ENCODE measurements at places on chromosomes 11 and 22.

GRCh38 chr11:72231396-72232259 is 7.1 kb downstream of the INPPL1 start:
- no peak for DNase-seq

- DNase-seq, result no peak
Measured at GRCh38 chr11:97525273-97525672, 1135.5 kb downstream of the JRKL start.

- DNase-seq, result no peak
Measured at GRCh38 chr11:44987506-44987905, 36.8 kb upstream of the TP53I11 start.

GRCh38 chr11:86383041-86383955 is 8.6 kb downstream of the CCDC81 start:
- DNase-seq, result no peak

- DNase-seq, result no peak
Measured at GRCh38 chr11:57321388-57322255, 3.1 kb downstream of the TNKS1BP1 start.

- no peak for DNase-seq
Measured at GRCh38 chr11:34671946-34672345, 51.1 kb downstream of the EHF start.

DNA sequence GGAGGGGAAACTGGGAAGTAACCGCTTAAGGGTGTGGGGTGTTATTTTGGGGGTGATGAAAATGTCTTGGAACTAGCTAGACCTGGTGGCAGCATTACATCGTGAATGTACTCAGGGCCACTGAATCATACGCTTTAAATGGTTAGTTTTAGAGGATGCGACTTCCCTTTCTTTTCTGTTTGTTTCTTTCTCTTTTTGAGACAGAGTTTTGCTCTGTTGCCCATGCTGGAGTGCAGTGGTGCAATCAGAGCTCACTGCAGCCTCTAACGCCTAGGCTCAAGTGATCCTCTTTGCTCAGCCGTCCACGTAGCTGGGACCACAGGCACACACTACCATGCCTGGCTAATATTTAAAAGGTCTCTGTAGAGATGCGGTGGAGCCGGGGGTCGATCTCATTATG is 5.6 kb upstream of the MIAT start:
- DNase-seq, result no peak

- DNase-seq, result no peak
Measured at GRCh38 chr11:75733431-75734107, 15.9 kb downstream of the MOGAT2 start.

DNA sequence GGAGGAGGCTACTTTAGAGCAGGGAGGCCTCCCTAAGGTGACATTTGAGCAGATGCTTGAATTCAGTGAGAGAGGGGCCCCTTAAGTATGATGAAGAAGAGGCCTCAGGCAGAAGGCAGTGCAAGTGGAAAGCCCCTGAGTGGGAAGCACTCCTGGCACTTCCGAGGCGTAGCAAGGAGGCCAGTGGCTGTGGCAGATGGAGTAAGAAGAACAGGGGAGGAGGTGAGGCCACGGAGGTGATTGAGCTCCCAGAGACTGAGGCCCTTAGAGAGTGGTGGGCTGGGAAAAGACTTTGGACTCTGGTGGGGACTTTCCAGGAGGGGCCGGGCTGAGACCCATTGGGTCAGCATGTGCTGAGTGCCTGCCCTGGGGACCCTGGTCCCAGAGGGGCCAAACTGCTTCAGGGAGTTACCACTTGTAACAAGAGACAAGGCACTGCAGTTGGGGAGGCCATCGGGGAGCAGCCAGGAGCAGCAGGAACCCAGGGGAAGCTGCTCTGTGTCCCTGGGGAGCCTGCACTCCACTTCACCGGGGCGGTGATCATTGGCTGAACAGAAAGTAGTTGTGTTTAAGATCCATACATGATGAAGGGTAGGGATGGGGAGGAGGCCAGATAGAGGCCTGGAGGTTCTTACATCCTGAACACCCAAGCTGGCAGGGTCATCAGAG is 2.5 kb upstream of the CENPM start:
- DNase-seq, result no peak

DNA sequence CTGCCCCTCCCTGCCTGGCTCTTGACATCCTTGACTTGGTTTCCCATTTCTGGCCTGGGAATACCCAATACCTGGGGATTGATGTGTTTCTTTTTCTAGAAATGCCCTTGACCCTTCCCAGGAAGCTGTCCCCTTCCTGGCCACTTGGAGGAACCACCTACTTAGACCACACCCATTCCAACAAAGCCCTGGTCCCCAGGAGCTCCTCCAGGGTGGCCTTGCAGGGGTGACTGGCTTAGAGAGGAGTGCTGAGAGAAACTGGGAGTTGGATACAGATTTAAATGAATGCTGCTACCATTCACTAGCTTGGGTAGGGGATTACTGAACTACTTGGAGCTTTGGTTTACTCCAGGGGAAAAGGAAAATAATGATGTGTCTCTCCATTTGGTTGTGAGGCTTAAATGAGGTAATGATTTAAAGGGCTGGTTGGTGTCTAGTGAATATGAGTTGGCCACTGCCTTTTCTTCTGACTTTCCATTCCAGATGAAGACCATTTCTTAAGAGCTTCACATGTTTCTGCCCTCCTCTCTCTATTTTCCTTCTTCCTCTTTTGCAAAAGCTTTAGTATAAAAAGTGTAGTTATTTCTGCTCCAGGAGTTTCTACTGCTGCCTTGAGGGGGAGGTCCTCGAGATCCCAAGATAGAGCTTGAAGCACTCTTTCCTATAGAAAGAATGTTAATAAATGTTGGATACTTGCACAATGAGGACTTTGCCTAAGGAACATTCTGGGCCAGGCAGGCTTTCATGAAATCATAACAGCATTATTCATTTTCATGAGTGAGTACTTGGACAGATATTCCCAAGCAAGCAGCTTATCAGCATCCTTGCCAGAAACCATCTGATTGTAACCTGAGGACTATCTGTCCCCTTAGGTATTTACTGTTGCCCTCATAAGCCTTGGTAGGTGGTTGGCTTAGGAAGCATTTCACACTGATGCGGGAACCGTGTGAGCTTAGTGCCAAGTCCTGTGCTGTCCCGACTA is 22.4 kb downstream of the PANX1 start:
- DNase-seq, result no peak

GRCh38 chr11:101407324-101407723 is 176.5 kb downstream of the TRPC6 start:
- no peak for DNase-seq

DNA sequence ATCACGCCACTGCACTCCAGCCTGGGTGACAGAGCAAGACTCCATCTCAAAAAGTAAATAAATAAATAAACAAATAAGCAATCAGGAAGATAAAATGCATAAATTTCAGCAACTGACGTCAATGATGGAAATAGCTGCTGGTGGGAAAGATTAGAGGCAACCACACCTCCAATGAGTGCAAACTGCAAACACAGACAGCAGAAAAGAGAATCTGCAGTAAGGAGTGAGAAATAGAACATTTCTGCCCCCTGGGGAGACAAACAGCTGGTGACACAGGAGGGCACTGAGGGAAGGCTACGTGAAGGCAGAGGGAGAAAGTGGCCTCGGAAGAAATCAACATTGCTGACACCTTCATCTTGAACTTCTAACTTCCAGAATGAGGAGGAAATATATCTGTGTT is 6.5 kb downstream of the PI4KA start:
- no peak for DNase-seq

GRCh38 chr22:40018051-40018450 is 23.3 kb downstream of the FAM83F start:
- no peak for DNase-seq

DNA sequence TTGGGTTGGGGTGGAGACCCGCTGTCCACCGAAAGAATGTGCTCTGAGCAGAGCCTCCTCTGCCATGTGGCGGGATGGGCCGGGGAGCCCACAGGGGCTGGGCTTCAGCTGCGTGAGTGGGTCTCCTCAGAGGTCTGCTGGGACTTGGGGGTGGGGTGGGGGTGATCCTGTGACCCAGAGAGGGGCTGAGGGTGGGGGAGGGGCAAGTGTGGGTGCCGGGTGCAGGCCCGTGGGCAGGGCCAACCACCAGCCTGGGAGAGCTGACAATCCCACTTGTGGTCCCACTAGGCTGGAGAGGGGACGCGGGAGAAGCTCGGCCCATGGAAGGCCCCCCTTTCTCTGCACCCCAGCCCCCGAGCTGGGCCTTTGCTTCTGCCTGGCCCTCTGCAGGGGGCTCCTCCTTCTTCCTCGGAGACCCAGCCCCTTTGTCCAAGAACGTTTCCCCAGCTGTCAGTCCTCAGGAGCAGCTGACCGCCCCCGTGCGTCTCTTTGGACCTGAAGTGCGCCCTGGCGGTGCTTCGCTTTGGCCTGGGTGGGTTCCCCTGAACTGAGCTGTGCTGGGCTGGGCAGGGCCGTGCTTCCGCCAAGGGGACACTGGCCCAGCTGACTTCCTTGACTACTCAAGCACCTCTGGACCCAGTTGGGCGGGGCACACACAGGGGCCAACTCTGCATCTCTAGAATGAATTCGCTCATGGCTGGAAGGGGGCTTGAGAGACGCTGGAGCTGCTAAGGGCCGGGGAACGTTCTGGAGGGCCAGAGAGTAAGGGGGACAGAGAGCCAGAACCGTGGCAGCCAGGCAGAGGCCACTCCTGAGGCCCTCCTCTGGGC is 30.2 kb downstream of the OSBPL5 start:
- DNase-seq, result no peak

- no peak for DNase-seq
Measured at GRCh38 chr11:110362971-110363509, 66.6 kb upstream of the RDX start.

DNA sequence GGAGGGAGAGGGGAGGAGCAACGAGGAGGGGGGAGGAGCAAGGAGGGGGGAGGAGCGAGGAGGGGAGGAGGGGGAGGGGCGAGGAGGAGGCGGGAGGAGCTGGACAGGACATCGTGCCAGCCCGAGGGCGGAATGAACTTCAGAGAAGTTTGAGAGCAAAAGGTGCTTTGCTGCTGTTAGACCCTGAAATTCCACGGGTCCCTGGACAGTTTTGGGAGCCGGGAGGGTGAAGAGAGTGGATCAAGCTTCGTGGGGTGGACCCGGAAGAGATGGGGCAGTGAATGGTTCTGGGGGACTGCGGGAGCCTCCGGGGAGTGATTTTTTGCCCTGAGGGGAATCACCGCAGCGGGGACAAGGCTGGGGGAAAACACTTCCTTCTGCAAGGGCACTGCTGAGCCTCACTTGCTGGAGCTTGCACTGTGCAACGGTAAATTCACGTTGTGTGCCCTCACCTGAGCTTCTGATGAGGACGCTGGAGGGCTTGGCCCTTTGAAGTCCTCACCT is 10.7 kb upstream of the NLRP6 start:
- no peak for DNase-seq

- DNase-seq, result no peak
Measured at GRCh38 chr11:1461826-1462697, 24.5 kb downstream of the MOB2 start.

DNA sequence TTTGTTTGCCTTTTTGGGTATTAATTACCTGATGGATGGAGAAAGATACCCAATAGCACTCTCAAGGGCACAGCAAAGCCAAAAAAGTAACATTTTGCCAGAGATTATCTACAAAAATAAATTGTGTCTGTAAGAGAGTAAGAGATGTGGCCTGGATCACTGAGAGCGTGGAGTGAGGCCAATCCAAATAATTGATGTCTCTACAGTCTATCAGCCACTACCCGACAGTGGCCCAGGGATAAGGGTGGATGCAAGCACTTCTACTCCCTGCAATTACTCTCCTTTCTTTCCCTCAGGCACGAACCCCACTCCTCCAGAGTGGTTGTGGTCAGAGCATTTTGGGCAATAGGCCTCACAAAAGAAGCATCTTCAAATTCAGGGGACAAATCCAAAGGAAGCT is 92.3 kb upstream of the ZC3H12C start:
- no peak for DNase-seq

DNA sequence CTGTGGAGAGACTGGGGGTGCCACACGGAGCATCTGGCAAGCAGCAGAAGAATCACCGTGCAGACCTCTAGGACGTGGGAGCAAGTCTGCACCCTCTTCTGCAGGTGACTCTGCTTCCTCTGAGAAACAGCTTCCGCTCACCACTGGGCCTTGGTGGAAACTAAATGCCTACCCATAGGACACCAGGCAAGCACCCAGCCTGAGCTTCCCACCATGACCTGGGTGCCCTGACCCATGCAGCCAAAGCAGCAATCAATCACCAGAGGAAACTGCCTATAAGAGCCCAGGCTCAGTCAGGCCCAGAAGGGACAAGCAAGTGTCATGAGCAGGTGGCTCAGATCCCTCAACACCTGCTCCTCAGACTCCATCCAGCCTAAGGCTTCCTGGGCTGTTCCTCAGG is 63.4 kb downstream of the IGLL5 start:
- no peak for DNase-seq

DNA sequence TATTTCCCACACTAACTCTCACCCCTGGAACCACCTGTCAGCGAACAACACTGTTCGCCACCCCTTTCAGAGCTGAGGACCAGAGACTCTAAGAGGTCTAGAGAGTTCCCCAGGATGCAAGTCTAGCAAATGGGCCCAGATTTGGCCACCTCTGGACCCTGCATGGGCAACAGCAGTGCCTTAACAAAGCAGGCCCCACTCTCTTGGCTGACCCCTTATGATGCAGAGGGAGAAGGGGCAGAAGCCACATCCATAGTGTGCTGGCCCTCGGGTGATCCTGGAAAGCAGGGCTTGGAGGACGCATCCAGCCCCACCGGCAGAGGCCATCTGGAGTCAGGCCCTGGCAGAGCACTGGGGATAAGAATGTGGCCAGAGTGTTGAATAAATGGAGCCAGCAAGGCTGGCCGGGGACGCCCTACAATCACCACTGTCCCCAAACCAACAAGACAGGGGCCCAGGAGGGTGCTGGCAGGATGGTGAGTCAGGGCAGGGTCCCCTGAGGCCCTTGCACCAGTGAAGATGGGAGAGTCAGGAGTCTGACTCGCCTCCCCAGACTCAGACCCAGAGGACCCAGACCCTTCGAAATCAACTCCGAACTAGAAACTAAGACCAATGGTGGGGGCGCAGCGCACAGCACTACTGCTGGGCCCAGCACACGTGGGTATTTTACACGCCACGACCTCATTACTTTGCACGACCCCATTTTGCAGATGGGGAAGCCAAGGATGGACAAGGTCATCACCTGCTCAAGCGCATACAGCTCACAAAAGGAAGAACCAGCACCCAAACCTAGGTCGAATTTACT is 6.5 kb downstream of the CSNK1E start:
- no peak for DNase-seq

DNA sequence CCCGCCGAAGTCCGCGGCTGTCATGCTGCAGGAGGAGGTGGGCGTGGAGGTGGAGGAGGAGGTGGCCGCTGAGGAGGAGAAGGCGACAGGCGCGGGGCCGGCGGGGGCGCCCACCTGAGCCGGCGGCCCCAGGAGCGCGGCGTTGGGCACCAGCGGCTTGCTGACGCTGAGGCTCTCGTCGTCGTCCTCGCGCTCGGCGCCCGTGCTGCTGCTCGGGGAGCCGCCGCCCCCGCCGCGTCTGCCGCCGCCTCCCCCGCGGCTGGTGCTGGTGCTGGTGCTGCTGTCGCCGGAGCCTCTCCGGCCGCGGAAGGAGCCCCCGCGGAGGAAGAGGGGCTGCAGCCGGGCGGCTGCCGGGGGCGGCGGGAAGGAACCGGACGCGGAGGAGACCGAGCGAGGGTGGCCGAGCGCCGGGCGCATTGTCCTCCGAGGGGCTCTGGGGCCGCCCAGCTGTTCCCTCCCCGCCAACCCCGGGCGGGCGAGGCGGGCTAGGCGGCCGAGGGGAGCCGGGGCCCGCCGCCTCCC is 388 bp downstream of the TMEM121B start:
- DNase-seq, result peak; percentile 23
